ENCODE measurements at places on chromosomes 12 and 14. TPM values are rescaled to one million over a fixed set of nuclear protein-coding genes. Genes with fewer than 3 reads are reported as not detected.

Gene C12orf54
- total RNA-seq, result not detected

Gene ACVRL1
- 31.7 TPM for total RNA-seq

Gene TPH2
- not detected for total RNA-seq

Gene NKX2-1
- not detected for total RNA-seq

Gene SLC22A17
- 10.7 TPM for total RNA-seq

Gene IL31
- total RNA-seq, result not detected

Gene RPGRIP1
- total RNA-seq, result 0.52 TPM

Gene OTX2
- not detected for total RNA-seq

DNA sequence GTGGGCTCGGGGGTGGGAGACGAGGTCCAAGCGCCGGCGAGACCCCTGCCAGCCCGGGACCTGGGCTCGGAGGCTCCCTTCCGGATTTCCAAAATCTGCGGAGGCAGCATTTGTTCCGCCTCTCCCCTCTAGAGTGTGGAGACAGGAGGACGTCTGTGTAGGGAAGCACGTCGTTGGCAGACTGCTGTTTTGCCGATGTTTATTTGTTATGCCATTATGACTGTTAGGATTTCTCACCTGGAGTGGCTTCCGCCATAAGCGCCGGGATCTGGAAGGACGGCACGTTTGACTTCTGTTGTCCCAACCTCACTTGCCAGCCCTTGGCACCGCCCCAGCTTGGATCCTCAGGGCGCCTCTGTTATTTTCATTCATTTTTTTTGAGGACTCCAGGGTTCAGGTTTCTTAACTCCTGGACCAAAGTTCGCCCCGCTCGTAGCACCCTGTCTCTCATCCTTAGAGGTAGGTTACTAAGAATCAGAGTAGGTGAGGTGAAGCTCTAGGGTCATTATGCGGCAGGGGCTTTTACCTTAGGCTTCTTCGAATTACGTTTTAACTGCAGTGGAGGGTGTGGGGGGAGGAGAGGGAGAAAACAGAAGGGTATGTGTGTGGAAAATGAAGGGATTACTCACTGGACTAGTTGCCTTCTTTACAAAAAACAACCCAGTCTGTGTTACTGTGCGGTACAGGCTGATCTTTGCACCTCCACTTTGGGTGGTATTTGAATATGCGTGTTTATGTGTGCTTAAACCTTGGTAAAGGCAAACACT, 547 bp upstream of the PYGL start:
- peak; percentile 71 for DNase-seq

GRCh38 chr12:34304001-34304400, 281.7 kb downstream of the ALG10 start:
- DNase-seq, result no peak

GRCh38 chr12:91418221-91419090, 235.8 kb upstream of the DCN start:
- no peak for DNase-seq

- DNase-seq, result no peak
These were observed 116.8 kb downstream of the GLT1D1 start for GRCh38 chr12:128970110-128970509.

- DNase-seq, result no peak
These were observed 69.6 kb downstream of the NT5DC3 start for GRCh38 chr12:103771466-103771865.

- DNase-seq, result no peak
These were observed 13.0 kb downstream of the SCNN1A start for GRCh38 chr12:6362403-6362802.

DNA sequence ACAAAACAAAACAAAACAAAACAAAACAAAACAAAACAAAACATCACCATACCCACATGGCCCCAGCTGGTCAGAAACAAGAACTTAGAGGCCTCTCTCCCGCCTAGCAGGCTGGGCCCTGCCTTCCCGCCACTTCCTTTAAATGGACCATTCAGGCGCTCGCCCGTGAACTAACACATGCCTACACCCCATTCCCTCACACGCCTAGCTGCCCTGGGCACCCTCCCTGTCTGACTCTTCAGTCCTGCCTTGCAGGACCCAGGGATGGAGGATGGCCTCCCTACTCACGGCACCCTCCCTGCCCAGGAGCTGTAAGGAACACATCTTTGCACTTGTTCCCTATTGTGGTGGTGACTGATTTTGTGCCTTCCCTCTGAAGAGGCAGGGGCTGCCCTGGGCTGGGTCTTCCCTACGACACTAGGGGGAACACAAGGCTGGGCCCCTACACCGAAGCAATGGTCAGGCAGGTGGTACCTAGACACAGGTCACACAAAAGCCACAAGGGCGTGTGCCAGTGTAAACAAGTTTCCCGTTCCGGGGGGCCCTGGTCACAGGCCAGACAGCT, 21.5 kb downstream of the P2RX2 start:
- no peak for DNase-seq

- no peak for DNase-seq
These were observed 96.4 kb upstream of the DCD start for GRCh38 chr12:54744590-54744989.

GRCh38 chr14:36070031-36070719, 106.3 kb downstream of the PTCSC3 start:
- DNase-seq, result peak; percentile 49

DNA sequence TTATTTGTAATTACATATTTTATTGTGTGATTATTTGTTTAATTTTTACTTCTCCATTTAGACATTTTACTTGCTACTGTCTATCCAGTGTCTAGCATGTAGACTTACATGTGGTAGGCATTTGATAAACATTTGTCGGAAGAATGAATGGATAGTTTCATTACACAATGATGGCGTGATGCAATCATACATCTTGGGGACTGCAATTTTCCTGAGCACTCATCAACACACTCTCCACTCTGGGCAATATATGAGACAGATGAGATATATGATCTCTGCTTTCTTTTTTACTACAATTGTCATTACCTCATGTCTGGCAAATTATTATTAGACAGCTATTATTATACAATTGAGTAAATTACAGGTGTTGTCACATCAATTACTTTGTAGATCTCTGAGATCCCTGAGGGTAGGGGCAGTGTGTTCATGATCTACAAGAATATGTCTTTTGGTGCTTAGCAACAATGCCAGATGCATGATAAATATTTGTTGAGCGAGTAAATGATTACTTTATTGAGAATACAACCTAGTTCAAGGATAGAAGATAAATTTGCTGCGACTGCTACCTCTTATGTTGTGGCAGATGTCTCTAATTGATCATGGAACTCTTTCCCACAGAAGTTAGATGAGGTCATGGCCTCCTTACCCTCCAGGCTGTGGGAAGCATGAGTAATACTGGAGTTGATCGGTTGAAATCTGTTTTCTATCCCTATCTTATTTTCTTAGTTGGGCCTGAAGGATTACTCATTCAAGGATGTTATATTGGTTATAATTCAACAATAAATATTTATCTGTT, 416.0 kb downstream of the LRIG3 start:
- no peak for DNase-seq

GRCh38 chr14:105107781-105108515, 42.7 kb upstream of the GPR132 start:
- no peak for DNase-seq

DNA sequence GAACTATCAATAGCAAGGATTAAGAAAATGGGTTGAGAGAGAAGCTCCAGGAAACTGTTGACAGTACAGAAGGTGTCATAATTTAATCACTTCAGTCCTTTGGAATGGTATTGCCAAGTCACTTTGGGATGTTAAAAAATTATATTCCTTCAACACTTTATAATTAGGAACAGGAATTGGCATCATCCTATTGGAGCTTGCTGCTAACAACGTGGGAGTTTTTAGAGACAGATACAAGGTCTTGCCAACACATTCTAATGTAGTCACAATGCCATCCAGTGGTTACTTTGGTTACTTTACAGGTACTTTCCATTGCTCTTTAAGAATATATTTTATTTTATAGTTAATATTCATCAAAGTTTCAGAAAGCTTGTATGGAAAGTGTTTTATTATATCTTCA, 310.1 kb downstream of the SYT1 start:
- DNase-seq, result no peak

DNA sequence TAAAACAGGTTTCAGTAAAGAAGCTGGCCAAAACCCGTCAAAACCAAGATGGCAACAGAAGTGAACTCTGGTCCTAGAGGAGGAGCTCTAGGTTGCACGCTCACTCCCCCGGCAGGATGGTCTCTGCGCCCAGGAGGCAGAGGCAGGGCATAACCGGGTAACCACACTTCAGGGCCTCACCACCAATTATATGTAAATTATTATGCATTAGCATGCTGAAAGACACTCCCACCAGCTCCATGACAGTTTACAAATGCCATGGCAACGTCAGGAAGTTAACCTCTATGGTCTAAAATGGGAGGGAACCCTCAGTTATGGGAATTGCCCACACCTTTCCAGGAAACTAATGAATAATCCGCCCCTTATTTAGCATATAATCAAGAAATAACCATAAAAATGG, 20.1 kb upstream of the SLC6A12 start:
- no peak for DNase-seq

- DNase-seq, result no peak
These were observed 122.1 kb downstream of the FOXA1 start for GRCh38 chr14:37472906-37473305.

DNA sequence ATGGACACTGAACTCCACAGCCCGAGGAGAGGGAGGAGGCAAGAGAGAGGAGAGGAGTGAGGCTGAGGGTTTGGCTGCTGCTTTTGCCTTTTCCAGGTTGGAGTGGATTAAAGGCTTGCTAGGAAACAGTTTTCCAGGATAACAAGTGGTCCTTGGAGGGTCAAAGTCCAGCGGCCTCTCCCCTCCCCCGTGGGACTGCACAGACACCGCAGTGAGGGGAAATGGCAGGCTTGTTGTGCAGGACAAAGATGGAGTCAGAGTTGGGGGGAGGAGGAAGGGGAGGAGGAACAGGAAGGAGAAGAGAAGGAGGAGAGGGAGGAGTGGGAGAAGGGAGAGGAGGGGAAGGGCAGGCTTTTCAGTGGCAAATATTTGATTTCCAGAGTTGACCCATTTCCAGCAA, 245.5 kb downstream of the RBM19 start:
- DNase-seq, result no peak

GRCh38 chr12:122147514-122148290, 26.3 kb downstream of the IL31 start:
- no peak for DNase-seq

- DNase-seq, result no peak
These were observed 15.4 kb upstream of the KRT5 start for GRCh38 chr12:52535574-52535973.

DNA sequence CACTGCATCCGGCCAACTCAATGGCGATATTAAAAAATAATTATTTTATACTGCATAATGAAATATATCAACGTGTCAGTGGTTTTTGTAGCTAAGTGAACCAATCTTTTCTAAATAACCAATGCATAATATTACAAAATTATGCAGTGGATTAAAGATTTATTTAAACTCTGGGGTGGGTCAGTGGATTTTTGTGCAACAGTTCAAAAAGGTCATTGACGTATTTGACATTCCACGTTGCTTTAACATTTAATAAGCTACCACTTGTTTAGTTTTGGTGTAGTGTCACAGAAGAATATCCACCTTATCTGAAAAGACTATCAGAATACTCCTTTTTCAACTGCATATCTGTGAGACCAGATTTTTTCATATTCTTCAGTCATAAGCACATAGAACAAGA, 2.6 kb downstream of the ZC3H14 start:
- no peak for DNase-seq

DNA sequence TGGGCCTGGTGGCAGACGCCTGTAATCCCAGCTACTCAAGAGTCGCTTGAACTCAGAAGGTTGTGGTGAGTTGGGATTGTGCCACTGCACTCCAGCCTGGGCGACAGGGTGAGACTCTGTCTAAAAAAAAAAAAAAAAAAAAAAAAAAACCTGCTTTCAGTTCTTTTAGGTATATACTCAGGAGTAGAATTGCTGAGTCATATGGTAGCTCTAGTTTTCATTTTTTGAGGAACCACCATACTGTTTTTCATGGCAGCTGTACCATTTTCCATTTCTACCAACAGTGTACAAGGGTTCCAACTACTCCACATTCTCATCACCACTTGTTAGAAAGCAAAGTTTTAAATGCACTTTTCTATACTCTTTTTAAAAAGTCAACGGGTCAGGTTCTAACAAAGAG, 119.8 kb downstream of the DPF3 start:
- no peak for DNase-seq

DNA sequence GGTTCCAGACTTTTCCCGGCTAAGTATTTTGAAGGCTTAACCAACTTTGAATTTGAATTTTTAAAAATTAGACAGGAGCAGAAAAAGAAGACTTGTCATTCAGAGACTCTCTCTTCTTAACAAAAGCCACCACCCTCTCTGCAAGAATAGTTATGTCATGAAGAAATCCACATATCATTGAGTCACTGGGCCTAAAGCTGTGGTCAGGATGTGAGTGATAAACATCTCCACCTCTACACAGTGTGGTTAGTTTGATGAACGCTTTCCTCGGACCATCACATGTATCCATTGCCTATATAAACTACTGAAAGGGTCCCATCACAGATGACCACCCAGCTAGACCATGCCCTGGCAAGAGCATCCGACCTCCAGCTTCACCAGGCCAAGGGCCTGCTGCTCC, 226.1 kb downstream of the KSR2 start:
- no peak for DNase-seq

All from left ventricle myocardium superior (tissue), 1 donor.